Hematopoietic multipotent progenitor cell treated with erythropoietin and hydrocortisone succinate and interleukin-3 and kit ligand, for 6 days (in vitro differentiated cells): ENCODE measurements at places on chromosomes 5 and 9.

- DNase-seq = no peak
These were observed 46.5 kb downstream of the EBF1 start for GRCh38 chr5:159053216-159053615.

GRCh38 chr5:60538955-60539866 lies 160.8 kb downstream of the DEPDC1B start:
- no peak for DNase-seq

DNA sequence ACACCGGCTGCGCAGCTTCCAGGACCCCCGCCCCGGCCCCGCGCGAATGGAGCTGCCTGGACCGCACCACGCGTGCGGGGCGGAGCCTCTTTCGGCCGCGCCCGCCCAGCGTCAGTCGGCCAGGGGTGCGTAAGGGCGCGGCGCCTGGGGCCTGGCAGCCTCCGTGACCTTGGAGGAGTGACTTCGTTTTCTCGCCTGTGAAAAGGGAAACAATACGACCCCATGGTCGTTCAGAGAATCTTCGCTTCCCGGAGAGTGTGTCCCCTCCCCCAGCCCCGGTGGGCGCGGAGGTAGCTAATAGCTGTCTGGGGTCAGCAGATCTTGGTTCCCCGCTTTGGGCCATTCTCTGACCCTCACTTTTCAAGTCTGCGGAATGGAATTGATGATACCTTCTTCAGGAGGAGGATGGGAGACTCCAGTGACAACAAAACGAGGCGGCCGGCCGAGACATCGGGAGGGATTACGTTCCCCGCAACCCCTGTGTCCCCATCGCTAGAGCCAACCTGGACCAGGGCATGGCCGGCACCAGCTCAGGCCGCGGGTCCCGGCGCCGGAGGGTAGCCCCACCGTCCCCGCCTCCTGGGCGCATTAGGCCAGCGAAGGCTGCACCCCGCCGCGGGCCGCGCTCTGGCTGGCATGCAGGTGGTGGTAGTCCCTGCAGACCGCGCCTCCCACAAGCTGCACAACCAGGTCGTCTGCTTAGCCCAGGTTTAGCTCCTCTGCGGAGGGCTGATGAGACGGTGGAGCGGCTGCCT lies 5.5 kb upstream of the CDHR2 start:
- DNase-seq = peak; percentile 91

DNA sequence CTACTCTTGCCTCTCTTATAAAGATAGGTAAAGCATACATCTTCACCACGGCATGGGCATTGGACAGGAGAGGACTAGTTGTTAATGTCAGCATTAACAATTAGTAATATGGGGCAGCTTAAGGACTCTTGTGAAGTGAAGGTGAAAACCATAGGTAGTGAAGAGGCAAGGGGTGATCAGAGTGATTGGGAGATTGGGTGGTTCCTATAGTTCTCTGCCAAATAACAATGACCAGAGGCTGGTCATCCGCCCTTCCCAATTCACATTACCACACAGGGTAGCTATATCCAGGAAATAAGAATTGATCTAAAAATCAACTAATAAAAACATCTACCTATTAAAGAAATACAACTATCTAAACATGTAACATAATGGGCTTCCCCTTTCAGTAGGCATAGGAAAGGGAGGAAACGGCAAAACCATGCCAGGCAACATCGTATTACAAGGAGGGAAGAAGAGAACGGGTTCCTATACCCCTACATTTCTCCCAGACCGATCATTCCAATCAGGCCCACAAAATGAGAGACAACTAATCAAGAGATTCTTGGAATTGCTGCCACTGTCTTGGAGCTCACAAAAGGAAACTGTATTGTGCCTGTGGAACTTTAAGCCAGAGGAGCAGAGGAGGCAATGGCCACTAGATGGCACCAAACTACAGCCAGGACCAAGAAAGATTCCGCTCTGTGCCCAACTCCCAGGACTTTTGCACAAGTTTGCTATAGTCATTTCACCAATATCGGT lies 121.6 kb downstream of the FBXL17 start:
- DNase-seq = peak; percentile 94

GRCh38 chr9:105385381-105385985 lies 62.4 kb upstream of the FSD1L start:
- peak; percentile 81 for DNase-seq
